ENCODE measurements at places on chromosomes 4 and X.

- DNase-seq, result no peak
Observed at GRCh38 chr4:41532882-41533281, 5.1 kb upstream of the LIMCH1 start.

DNA sequence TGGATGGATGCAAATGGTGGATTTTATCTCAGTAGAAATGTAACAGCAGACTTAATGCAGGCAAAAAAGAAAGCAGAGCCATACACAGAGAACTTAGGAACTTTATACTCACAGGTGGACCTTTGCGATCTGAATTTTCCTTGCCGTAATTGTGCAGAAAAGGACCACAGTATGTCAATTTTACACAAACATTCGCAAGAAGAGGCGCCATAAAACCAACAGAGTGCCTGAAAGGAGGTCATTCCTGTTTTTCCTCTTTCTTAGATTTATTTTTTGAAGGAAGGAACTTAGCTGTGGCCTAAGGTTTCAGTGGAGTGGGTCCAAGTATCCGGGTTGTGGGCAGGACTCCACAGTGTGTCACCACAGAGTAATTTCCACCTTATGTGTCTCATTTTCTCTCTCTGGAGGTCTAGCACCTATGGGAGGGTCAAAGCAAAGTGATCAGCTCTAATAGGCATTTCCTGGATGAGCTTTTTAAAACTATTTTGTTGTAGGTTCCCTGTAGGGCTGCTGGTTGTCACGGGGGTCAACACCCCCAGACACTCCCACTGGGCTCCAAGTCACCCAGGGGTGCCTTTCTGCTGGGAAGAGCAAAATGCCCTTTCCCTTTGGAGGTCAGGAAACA, 24.7 kb upstream of the PBDC1 start:
- no peak for DNase-seq

- DNase-seq, result no peak
Observed at GRCh38 chr4:105274504-105274903, 127.8 kb downstream of the TET2 start.

- no peak for DNase-seq
Observed at GRCh38 chr4:175806727-175807126, 5.3 kb downstream of the GPM6A start.

- DNase-seq, result no peak
Observed at GRCh38 chrX:68666580-68666979, 19.1 kb downstream of the STARD8 start.

- DNase-seq, result no peak
Observed at GRCh38 chrX:46500054-46500453, 45.2 kb downstream of the ZNF674 start.

DNA sequence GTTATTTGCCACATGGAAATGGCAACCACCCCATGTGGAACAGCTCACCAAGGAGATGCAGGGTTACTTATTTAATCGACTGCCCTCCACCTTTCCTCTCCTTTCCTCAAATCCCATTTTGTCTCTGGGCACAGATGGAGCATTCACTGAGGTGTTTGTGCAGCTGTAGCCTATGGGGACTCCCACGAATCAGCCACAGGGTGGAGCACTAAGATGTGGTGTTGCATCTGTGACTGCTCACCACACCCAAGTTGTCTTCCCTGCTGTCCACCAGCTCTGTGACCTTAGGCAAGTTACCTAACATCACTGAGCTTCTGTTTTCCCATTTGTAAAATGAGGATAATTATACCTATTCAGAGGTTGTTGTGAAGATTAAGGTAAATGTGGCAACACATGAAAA, 252.4 kb upstream of the CPEB2 start:
- DNase-seq, result peak; percentile 2

GRCh38 chrX:19866626-19867410, 20.6 kb downstream of the SH3KBP1 start:
- no peak for DNase-seq
